Large intestine (tissue), 12 donors: ENCODE measurements at places on chromosomes 5 and 9.

- DNase-seq: no peak
These were observed 42.0 kb downstream of the BICD2 start for GRCh38 chr9:92722386-92723298.

DNA sequence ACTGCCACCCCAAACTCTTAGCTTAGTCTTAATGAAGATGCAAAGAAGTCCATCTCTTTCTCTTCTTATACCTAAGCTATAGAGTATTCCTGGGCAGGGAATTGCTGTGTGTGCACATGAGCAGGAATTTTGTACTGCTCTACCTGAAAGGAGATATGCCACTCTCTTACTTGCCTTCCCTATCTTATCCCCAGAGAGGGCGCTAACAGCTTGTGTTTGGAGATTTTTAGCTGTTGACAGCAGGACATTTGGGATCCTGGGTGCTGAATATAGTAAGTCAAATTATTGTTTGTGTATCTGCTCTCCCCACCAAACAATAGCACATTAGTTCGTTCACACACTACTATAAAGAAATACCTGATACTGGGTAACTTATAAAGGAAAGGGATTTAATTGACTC, 159.5 kb downstream of the GABRG2 start:
- DNase-seq: no peak

DNA sequence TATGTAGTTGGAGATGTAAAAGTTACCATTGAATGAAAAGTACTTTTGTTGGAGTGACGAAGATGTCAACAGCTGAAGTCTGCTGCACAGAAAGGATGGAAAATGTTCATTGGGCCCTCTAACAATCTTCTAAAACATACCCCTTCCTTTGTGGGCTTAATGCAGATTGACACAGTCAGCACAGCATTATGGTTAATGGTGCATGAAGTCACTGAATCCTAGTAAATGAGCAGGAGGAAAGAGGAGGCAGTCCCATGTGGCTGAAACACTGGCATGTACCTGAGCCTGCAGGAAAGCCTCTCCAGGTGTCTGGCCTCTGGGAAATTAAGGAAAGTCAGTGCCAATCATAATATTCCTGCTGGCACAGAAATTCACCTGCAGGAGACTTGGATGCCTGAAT, 153.8 kb downstream of the ARL15 start:
- DNase-seq: no peak

DNA sequence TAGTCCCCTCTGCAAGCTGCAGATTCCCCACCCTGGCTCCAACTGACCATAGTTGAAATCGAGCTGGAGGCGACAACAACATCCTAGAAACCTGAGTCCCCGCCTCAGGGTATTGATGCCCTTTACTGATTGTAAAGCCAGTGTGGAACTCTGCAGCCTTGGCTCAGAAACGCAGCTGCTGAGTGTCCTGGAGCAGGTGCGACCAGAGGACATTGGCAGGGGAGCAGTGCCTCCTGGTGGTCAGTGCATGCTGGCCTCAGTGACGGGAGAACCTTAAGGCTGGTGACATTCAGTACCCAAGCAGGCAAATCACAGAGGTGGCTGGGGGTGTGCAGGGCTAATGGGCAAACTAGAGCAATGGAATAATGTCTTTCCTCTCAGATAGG, 20.4 kb upstream of the ZNF354B start:
- DNase-seq: peak; percentile 37

GRCh38 chr5:17163221-17163620, 54.2 kb upstream of the BASP1 start:
- DNase-seq: no peak

DNA sequence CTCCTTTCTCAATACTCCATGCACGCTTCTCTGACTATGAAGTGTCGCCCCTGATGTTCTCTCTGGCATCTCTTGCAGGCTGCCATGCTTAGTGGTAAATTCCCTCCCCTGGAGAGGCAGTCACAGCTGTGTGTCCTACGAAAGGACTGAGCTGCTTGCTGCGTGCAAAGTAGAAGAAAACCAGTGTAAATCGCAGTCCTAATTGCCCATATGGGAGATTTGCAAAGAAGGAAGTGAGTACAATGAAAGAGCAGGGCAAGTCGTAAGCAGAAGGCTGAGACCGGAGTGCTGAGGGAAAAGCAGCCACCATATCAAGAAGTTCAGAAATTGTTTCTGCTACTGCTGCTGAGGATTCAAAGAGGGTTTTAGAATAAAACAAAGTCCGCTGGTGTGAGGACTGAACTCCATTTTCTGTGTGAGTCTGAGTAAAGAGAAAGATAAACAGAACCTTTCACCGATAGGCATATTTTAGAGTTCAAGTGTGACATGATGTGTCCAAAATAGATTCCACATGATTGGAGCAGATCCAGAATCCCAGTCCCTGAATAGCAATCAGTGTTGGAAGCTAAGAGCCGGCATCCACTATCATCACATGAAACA, 507.8 kb upstream of the MPDZ start:
- DNase-seq: no peak

DNA sequence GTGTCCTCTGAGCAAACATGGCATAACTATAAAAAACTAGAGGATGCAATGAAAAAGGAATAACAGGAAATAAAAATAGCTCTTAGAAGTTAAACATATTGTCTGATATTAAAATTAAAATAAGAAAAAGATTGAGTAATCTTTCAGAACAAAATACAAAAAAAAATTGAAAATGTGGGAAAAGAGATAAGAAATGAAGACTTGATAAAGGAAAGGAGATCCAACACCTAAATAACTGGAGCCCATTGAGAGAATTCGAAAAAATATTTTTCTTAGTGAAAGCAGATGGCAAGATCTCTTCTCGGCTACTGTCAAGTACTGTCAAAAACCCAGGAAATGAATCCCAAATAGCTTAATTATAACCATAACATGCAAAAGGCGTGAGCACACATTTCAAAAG, 24.9 kb downstream of the LIFR start:
- DNase-seq: no peak

- DNase-seq: no peak
These were observed 22.4 kb upstream of the SLC36A1 start for GRCh38 chr5:151424892-151425523.

GRCh38 chr5:101991486-101991885, 304.6 kb downstream of the SLCO4C1 start:
- DNase-seq: no peak

- no peak for DNase-seq
These were observed 548.9 kb downstream of the HINT1 start for GRCh38 chr5:130616161-130616560.

- no peak for DNase-seq
These were observed 266.0 kb downstream of the EFNA5 start for GRCh38 chr5:107404595-107405374.

- DNase-seq: no peak
These were observed 40.4 kb downstream of the GLIS3 start for GRCh38 chr9:4259489-4259888.
